ENCODE measurements at places on chromosomes 5 and 9.

DNA sequence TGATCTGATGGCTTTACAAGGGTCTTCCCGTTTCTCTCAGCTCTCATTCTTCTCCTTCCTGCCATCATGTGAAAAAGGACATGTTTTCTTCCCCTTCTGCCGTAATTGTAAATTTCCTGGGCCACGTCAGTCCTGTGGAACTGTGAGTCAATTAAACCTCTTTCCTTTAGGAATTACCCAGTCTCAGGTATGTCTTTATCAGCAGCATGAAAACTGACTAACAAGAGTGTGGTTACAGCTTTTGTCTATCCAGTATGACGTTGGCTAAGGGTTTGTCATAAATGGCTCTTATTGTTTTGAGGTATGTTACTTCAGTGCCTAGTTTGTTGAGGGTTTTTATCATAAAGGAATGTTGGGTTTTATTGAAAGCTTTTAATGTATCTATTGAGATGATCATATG, 501.6 kb downstream of the CAAP1 start:
- no peak for DNase-seq

DNA sequence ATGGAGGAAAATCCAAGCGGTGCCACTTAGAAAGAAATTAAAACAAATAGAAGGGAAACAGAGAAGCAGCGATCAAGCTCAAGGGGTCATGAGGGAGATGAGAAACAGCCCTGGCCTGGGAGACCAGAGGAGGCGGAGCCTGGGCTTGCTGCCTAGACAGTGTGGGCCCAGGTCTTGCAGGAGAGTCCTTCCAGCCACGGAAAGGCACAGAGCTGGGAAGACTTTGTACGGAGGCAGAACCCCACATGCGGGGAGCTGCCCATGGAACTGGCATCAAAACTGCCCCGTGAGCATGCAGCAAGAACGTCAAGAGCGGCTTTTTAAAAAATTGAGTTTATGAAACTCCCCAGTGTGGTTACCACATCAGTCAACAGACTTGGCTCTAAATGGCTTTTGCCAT, 119.4 kb downstream of the IRX1 start:
- DNase-seq: no peak

DNA sequence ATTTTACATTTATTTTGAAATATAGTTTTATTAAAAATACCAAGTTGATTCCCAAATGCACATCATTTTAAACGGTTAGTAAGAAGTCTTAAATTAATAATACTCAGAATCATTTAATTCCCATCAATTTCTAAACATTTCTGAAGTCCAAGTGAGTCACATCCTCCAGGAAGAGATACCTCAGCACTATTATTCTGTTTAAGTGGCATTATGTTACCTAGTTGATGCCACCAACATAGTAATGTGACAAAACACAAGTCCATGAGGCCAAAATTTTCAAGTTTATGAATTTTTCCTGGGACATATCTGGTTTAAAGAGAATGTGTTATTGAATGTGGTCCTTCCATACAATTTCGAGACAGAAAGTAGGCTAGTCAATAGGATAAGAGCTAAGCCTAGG, 1348.3 kb upstream of the CDH9 start:
- DNase-seq: no peak

GRCh38 chr5:67887748-67888161, 327.8 kb upstream of the PIK3R1 start:
- DNase-seq: no peak

GRCh38 chr5:103145196-103145595, 25.1 kb downstream of the PPIP5K2 start:
- DNase-seq: no peak

GRCh38 chr5:170809551-170809950, 26.0 kb downstream of the GABRP start:
- no peak for DNase-seq

- DNase-seq: no peak
Measured at GRCh38 chr5:169022718-169023117, 278.2 kb downstream of the SLIT3 start.

- no peak for DNase-seq
Measured at GRCh38 chr9:22175972-22176545, 167.0 kb upstream of the CDKN2B start.

GRCh38 chr9:107866711-107867311, 377.2 kb upstream of the KLF4 start:
- no peak for DNase-seq

- no peak for DNase-seq
Measured at GRCh38 chr5:143619040-143619439, 192.9 kb upstream of the HMHB1 start.

DNA sequence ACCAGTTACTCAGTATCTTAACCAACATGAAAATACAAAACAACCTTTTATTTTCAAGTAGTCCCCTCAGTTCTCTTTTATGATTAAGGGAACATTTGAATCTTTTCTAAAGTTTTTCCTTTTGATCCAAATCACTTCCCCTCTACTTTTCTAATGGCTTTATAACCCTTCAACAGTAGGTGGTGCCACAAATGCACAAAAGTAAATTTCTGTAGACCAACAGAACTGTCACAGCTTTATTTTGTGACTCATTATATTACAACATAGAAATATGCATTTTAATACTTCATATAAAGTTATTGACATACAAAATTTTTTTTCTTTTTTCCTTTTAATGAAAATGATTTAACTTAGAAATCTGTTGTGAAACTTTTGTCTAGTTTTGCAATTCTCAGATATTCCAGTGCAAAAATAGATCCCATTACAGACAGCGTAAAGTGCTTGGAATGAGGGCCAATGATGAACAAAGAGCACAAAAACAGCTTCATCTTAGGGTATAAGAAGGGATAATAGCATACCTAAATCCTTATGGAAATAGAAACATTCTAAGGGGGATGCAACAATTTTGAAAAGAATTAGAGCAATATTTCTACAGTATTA, 17.0 kb downstream of the NIPSNAP3B start:
- no peak for DNase-seq

DNA sequence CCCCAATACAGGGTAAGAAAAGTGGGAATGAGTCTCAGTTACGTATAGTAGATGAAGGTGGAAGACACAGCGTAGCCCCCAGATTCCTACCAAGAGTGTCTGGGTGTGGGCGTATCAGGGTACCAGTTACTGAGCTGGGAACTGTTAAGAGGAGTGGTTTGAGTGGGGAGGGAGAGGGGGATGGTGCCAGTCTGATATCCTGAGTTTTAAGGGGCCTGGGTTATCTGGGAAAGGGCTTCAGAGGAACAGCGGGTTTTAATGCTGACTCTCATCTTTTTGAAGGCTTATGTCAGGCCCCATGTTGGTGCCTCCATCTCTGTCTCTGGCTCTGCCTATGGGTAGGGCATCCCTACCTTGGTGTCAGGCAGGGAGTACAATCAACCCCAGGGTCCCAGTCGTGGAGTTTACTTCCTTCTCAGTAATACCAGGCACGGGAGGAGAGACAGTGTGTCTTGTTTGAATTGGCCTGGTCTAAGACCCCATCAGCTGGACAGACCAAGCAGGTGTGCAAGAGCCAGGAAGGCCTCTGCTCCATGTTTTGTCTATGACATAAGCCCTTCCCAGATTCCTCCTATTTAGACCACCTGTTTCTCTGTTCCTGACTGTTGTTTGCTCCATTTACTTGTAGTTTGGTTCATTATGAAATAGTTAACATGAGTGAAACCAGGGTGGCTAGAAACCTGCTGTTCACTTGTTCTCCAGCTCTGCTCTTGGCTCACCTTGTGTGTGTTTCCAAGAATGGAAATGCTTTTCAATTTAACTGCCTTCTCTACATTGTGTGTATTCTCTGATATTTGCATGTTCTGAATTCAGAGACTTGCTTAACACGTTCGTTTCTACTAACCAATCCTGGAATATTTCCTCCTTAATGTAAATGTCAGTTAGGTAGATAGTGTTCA, 125.6 kb downstream of the DAB2IP start:
- no peak for DNase-seq

- no peak for DNase-seq
Measured at GRCh38 chr5:18961234-18961633, 1026.8 kb downstream of the CDH18 start.

GRCh38 chr5:94310833-94311232, 307.6 kb downstream of the KIAA0825 start:
- DNase-seq: no peak

GRCh38 chr9:121748727-121749423, 97.4 kb downstream of the DAB2IP start:
- DNase-seq: peak; percentile 86

- DNase-seq: no peak
Measured at GRCh38 chr9:136700304-136700703, 12.1 kb upstream of the DIPK1B start.

GRCh38 chr9:88936668-88937067, 54.6 kb upstream of the S1PR3 start:
- DNase-seq: no peak

- DNase-seq: no peak
Measured at GRCh38 chr9:108476574-108476973, 379.2 kb downstream of the ACTL7B start.

DNA sequence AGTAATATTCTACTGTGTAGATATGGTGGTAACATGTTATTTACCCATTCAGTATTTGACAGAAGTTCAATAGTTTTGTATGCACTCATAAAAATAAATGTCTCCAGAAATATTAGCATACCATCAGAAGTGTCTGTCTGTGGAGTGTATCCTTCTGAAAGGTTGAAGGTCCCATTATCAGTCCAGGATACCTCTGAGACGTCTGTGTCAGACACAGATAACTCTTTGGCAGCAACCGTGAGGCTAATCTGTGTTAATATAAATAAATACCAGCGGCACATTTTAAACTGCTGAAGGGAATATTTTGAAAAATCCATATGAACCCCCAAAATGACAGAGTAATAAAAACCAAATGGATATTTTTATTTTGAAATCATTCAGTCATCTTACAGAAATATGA, 11.9 kb upstream of the ZNF622 start:
- DNase-seq: no peak

DNA sequence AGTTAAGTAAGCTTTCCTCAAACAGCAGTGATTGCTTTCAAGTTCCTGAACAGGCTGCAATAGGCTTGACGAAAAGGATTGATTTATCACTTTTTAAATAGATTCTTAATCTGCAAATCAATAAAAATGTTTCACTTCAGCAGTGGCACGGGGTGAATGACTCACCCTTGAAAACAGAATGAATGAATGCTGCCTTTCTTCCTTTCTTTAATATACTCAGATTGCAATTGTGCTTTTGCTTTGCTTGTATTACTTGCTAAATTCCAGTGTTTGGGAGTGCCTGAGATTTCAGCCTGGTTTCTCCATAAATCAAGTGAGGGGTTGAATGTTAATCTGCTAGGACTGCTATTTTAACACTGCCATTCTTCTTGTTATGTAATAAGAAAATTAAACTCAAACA, 1293.8 kb downstream of the PTPRD start:
- no peak for DNase-seq

DNA sequence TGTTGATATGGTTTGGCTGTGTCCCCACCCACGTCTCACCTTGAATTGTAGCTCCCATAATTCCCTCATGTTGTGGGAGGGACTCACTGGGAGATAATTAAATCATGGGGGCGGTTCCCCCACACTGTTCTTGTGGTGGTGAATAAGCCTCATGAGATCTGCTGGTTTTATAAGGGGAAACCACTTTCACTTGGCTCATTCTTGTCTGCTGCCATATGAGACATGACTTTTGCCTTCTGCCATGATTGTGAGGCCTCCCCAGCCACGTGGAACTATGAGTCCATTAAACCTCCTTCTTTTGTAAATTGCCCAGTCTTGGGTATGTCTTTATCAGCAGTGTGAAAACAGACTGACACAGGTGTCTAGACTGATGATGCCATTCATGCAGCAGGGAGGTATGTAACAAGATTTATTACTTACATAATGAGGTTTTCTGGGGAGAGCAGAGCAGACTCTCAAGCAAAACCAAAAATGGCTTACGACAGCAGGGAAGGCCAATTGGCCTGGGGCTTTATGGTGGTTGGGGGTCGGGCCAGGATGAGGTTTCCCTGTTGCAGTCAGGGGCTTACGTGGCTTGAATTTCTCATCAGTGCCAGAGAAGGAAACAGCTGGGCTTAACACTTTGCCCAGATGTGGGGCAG, 9.5 kb upstream of the COMMD10 start:
- no peak for DNase-seq

DNA sequence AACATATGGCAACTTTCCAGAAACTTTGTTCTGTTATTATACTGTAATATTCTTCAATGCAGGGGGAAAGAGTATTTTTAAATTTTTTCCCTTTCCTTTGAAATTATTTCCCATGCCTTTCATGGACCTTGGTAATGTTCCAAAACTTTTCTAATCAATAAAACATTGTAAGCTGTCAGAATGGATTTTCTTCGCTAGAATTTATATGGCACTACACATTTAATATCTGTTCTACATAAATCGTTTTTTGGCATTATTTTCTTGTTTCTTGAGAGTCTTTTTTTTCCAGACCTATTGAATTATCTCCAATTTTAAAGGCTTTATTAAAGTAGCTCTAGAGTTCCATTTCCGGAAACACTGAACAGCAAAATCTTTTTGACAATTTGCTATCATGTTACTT, 249.0 kb downstream of the TMEM167A start:
- no peak for DNase-seq

DNA sequence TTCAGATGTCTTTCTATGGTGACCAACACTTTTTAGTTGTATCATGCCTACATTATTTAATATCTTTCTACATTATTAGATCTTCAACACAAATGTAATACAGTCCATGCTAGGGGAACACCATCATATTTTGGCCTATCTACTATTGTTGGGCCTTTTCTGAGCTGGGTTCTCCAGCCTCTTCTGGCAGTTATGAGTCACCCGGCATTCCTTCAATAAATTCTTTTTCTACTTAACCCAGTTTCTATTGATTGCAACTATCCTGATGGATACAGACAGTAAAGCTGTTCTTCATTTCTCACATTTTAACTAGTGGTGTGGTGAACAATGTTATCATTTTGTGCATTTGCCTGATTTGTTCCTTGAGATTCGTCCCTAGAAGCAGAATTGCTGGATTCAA, 529.3 kb downstream of the BNC2 start:
- no peak for DNase-seq

DNA sequence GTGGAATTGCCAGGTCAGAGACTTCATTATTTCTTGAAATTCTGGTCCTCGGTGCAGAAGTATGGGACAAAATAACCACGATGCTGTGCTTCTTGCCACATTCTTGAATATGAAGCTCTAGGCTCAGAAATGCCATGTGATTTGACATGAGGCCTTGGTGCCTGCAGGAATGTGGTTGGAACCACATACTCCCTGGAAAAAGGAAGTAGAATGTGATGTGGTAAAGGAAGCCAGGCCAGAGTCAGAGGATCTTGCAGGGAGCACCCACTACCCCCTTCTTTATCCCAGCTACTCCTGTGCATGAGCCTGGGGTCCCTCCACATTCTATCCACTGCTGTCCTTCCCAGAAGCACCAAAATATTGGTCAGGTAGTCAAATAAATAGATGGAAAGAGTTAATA, 80.9 kb downstream of the FOXD1 start:
- DNase-seq: no peak

DNA sequence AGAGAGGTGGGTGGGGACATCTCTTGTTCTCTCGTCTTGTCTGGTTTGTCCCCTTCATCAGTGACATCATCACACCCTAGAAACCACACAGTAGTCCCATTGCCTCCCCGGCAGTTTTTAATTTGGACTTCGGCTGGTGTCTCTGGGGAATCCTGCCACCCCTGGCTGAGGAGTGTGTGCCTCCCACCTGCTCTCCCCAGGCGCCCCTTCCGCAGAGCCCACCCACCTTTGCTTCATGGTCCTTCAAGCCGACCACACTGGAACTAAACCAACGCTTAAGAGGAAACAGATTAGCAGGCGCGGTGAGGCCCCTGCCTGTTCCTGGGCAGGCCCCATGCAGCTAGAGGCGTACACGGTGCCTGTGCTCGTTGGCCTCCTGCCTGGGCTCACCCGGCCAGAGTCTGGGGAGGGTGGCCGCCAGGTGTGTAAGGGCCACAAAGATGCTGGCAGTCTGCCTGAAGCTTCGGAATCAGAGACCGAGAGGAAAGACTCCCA, 107.6 kb upstream of the SPRY4 start:
- DNase-seq: no peak

GRCh38 chr9:18060269-18060934, 413.6 kb upstream of the ADAMTSL1 start:
- DNase-seq: no peak

Measured in H54 (cell line).